ENCODE measurements at places on chromosomes 2 and 18.

GRCh38 chr2:62363166-62363565 is 142.8 kb downstream of the TMEM17 start:
- DNase-seq = no peak

- DNase-seq = no peak
Observed at GRCh38 chr2:154381931-154382794, 316.3 kb upstream of the KCNJ3 start.

- no peak for DNase-seq
Observed at GRCh38 chr2:223601018-223601417, 1.1 kb downstream of the SCG2 start.

DNA sequence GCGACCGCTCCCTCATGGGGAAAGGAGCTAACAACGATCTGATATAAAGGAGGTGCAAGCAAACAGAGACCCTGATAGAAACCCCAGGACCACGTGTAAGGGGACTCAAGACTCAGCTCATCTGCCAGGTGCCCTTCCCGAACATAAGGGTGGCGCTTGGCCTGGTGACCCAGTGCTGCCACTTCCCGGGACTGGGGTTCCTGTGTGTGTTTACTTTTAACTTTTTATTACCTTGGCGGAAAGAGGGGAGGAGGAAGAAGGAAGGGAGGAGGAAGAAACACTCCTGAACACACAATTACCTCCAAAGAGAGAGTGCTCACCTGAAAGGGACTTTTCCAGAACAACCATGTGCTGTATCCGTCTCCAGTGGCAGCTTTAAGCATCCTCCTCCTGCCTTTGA is 56.5 kb upstream of the EDAR start:
- no peak for DNase-seq

GRCh38 chr2:237192881-237193280 is 107.2 kb downstream of the COPS8 start:
- DNase-seq = no peak

DNA sequence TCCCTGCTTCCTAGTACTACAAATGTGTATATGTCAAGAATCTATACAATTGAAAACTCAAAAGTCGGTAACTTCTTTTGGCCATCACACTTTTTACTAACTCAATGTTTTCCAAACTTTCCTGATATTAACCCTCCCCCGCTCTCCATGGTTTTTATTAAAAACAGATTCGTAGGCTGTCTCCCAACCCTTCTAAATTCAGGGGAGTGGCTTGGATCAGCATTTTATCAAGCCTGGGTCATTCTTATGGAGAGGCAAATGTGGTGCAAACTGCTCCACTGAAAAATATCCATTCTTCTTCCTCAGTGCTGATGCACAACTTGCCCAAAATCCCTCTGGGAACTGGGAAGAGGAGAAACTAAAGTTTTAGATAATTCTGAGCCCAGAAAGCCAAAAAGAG is 134.2 kb downstream of the RIF1 start:
- DNase-seq = no peak

GRCh38 chr2:120602251-120602650 is 133.4 kb upstream of the GLI2 start:
- DNase-seq = no peak

DNA sequence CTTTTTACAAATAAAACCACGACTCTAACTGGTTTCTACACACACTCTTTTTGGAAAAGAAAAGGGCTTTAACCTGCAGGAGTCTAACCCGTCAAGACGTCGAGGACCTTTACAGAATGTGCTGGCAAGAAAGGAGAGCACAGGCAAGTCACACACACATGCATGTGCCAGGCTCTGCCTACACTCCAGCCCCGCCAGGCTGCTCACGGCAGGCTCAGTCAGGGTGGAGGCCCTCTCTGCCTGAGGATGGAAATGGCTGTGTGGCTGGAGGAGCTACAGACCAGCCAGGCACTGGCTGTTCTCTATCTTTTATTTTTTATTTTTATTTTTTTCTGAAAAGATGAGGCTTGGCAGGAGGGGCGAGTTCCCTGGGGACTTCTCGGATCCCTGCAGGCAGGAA is 10.2 kb downstream of the SIX3 start:
- no peak for DNase-seq

DNA sequence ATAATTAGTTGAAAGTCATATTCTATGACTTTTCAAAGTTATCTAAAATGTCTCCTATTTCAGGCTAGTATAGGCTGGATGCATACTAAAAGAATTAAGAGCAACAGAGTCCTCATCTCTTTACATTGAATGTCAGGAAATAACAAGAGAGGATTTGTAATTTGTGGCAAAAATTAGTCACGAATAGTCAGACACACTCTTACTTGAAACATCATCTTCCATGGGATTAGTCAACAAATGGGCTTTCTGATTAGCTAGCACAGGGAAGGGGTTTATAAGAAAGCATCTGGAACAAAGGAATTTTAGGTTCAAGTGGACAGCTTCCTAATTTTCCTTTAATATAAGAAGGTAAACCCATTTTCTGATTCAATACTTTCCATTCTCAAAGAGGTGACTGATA is 330.3 kb upstream of the MEX3C start:
- DNase-seq = no peak

GRCh38 chr18:79814373-79814772 is 16.6 kb downstream of the KCNG2 start:
- DNase-seq = no peak
